ENCODE measurements at places on chromosomes 2 and 18.

DNA sequence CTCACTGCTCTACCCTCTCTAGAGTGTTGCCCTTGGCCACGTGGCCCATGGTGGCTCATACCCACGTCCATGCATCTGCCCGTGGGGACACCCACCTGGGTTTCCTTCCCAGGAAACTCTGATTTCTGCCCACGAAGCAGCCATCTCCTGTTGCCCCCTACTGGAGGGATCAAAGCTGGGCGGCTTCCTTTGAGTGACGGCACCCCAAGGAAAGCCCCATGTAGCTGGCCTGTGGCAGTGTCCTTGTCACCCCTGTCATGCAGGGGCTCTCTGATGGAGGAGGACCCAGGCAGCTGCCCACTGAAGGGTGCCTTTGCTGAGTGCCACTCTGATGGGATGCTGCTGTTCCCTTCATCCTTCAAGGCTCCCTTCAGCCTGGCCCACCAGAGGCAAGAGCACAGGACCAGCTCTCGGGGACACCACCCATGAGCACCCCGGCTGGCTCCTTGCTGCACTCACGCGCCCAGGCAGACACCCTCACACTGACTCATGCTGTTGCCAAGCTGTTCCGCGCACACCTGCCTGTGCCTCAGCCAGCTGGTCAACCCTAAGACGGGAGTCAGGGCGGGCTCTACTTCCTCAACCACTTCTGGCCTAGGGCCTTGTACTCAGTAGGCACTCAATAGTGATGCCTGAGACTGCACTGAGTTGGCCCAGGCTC, 101.1 kb downstream of the CTIF start:
- no peak for DNase-seq

DNA sequence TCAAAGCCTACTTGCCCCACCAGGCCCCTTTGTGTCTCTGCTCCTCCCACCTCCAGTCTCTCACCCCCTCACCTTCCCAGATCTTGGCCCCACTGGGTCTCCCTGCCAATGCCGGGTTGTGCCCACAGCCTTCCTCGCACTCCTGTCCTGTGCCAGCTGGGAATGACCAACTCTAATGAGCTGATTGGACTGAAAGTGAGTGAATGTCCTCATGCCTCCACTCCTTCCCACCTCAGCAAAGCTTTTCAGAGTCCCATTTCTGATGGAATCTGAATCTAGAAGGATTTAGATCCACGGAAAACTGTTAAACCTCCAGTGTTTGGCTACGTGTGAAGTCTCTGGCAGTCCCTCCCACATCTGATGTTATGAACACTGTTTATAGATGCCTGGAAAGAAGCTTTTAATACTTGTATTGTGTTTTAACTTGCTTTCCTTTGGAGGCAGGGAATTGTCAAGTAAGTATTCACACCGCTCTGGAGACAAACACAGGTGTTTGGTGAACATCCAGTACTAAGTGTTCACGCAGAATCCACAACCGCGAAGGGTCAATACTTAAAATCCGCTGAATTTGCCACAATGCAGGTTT, 103.9 kb downstream of the RTN4 start:
- DNase-seq, result no peak

DNA sequence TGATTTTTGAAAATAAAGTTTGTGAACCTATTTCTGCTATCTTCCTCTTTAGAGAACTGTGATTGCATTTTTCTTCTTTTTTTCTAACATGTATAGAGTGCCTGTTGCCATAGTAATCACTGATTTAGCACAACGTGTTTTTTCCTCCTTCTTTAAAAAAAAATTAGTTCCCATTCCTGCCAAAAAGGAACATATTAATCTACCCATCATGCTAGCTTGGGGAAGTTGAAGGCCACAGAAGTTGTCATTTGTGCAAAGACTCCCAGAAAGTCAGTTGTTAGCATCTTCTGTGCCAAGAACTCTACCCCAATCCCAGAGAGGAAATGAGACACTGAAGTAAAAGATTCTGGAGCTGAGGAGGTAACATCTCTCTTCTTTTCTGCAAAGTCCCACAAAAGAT, 57.3 kb downstream of the SLC8A1 start:
- no peak for DNase-seq

DNA sequence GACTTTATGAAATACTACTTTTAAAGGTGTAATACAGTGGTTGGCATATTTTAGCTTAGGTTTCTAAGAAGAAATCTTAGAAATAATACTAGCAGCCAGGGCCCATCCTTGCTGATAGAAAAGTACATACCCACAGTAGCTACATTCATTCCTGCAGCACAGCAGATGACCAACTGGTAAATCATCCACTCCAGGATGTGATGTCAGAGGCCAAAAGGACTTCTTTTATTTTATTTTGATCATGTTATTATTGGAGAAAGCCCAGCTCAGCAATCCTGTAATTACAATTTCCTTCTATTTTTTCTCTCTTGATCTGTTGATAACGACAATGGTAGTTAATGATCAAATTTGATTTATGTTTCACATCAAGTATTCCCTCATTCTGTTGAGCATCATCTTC, 18.0 kb upstream of the TTN start:
- DNase-seq, result no peak

DNA sequence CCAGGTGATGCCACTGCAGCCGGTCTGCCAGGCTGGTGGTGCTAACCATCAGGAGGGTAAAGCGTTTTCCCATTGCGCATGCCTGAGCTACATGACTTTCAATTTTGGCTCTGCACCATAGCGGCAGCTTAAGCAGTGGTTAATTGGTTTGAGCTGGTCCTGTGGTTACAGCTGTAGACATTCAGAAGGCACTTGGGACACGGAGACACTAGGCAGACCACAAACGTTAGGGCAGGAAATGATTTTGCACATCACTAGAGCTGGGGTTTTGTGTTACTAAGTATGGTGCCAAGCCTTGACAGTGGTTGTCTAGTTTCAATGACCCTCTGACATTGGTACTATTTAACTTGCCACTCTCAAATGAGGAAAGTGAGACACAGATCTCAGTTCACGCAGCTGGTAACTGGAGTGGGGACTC, 28.9 kb upstream of the CNOT11 start:
- DNase-seq, result peak; percentile 71

DNA sequence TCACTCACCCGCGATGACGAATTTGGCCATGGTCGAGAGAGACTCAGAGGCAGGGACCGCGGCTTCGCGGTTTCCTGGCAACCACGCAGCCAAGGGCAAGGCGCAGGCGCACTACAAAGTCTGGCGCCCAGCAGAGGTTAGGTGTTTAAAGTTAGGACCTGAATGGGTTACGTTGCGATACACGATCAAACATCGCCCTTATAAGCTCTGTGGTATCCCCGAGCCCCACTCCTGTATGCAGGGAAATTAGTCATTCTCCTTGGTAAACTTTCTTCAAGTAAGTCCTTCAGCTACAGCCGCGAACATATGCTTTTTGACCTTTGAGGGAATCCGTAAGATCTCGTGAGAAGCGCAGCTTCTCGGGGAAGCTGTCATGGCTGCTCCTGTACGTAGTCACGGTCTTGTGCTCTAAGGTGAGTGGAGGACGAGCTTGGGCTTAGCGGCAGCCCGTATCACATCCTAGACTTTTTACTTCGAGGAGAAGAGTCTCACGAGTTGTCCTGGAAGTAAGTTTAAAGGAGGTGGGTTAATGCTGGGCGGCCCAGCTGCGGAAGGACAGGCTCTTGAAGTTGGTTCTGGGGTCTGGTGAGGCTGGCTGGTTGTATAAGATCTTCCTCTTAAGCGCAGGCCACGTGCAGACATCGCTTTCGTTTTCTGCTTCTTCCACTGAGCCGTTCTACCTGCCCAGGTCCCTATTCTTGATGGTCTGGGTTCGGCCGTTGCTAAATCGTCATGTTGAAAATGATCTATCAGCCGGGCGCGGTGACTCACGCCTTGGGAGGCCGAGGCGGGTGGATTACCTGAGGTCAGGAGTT, at the start of the genes FASTKD2 and MDH1B:
TSS of gene FASTKD2 (plus strand) at position 365 of the 815 bp plus-strand sequence. CDS start 1,088 bp downstream, outside the sequence.
TSS of gene MDH1B (minus strand) at position 87 of the 815 bp plus-strand sequence. CDS start at position 30, 57 bp downstream.
- peak; percentile 87 for DNase-seq

DNA sequence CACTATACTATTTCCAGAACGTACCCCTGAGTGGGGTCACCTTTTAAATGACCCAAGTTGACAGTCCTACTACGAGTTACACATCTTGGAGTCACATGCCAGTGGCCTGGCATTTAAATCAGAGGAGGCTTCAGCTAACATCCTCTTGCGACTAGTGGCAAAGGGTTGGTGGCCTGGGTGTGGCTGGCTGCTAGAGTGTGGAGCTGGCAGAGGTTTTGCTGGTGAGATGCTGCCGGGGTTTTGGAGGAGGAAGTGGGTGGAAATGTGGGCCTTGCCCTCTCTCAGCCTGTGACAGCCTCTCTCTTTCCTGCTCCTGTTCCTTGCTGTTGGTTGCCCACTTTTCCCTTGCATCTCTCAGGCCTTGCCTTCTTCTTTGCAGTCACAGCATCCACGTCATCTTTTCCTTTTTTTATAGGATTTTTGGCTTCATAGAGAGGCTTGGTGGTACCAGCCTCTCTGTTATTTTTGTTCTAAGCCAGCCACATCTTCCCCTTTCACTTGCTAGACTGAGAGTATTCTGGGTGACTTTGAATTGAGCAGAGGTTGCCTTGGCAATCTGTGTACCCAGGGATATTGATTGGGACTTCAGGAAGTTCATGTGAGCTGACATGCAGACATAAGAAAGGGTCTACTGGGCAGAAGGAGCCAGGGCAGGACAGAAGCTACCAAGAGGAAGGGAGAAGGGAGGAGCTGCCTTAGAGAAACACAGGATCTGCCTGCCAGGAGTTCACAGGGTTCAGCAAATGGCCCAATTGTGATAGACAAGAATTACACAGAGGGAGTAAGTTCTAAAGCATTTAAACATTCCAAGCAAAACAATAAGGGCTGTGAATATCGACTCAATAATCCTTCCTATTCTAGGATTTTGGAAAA, 55.4 kb downstream of the CDC42EP3 start:
- DNase-seq, result peak; percentile 82

GRCh38 chr2:102837626-102838198, 75.9 kb downstream of the TMEM182 start:
- no peak for DNase-seq

DNA sequence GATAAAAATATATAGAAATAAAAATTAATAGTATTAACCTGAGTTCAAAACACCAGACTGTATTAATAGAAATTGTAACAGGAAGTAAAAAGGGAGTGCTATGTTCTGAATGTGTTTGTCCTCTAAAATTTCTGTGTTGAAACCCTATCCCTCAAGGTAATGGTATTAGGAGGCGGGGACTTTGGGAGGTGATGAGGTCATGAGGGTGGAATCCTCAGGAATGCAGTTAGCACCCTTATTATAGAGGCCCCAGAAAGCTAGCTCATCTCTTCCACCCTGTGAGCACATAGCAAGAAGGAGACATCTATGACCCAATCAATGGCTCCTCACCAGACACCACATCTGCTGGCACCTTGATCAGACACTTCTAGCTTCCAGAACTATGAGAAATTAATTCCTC, 124.5 kb downstream of the CMPK2 start:
- DNase-seq, result no peak

DNA sequence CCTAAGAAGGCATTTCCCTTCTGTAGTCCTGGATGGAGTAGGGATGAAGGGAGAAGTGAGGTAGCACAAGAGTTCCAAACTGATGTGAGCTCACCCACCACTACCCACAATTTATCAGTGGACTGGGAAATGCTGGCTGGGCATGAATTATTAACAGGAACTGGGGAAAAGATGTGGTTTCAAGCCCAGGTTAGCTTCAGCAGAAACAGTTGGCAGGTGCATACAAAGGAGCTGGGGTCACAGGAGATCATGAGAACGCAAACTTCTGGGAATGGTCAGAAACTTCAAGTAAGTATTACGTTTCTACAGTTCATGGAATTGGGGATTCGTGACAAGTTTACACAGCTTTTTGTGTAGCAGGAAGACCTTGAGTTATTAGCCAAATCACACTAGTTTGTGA, 5.4 kb downstream of the CCDC141 start:
- DNase-seq, result no peak

- DNase-seq, result no peak
Measured at GRCh38 chr2:74221091-74221490, 22.7 kb downstream of the MTHFD2 start.

DNA sequence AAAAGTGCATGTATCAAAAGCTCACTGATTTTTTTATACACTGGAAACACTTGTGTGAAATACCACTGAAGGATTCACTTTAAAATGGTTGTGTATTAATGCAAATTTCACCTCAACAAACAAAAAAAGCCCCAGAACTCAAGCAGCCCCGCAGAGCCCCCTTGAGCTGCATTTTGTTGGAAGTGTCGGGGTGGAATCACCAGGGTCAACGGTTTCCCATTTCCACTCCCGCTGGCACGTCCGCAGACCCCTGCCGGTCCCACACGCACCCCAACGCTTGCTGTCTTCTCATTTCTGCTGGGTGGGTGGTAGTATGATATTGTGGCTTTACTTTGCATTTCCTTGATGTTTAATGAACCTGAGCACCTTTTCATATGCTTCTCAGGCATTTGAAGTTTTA, 239.7 kb downstream of the FAM210A start:
- no peak for DNase-seq

DNA sequence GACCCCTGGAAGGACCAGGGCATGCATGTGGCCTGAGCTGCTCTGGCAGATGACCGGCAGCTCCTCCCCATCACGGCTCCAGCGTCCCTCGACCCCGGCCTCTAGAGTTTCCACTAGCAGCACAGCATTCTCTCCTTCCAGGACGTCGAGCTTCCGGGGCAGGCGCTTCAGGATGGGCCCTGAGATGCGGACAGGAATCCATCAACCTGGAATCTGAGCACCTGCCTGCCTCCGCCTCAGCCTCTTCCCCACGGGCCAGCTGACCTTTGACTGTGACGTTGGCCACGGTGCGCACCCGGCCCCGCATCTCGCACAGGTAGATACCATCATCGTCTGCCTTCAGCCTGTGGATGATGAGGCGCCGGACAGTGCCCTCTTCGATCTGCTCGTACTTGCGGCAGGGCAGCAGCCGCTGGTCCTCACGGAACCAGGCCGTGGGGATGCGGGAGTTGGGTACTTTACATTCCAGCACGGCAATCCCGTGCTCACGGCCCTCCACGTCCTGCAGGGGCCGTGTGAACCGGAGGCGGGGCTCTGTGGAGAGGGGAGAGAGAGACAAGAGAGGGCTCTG, 3.5 kb downstream of the OBSL1 start:
- DNase-seq, result no peak

DNA sequence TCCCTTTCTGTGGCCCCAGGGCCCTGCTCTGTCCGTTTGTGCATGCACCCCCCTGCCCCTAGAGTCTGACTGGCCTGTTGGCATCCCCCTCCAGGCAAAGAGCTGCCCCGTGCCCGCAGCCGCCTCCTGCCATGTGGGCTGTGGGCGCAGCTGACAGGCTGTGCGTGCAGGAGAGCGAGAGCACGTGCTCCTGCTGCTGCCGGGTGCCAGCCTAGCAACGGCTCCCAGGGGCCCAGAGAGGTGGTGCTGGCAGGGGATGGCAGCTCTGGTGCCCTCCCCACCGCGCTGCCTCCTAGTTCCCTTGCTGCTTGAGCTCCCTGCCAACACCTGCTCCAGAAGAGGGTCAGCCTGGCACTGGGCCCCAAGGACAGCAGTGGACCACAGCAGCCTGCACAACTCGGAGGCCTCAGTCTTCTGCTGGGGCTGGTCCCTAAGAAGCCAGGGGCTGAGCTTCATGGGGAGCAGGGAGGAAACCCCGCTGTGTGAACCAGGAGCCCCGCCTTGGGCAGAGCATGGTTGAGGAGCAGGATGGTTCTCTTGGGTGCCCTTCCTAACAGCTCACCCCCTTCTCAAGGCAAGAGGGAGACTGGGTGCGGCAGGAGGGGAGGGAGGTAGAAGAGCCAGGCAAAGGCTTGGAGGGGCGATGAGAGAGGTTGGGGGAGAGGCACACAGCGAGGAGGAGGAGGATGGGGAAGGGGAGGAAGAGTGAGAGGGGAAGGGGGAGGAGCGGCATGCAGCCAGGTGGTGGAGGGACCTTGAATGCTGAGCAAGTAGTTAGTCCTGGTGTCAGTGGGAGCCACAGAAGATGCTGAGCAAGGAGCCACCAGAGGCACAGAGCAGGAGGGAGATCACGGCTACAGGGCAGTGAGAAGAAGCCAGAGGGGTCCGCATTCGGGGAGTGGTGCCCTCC, 23.8 kb upstream of the PTMA start:
- no peak for DNase-seq

- DNase-seq, result no peak
Measured at GRCh38 chr18:54147439-54147838, 77.0 kb downstream of the MBD2 start.
